Activated CD8-positive, alpha-beta memory T cell treated with anti-CD3 and anti-CD28 coated beads, Interleukin-2, amount 50 U/mL, for 48 hours (primary cell): ENCODE measurements at places on chromosomes 1 and 21.

- DNase-seq: no peak
Measured at GRCh38 chr1:10631811-10632593, 157.3 kb downstream of the PEX14 start.

GRCh38 chr1:9801909-9802308, 21.9 kb downstream of the CLSTN1 start:
- no peak for DNase-seq

DNA sequence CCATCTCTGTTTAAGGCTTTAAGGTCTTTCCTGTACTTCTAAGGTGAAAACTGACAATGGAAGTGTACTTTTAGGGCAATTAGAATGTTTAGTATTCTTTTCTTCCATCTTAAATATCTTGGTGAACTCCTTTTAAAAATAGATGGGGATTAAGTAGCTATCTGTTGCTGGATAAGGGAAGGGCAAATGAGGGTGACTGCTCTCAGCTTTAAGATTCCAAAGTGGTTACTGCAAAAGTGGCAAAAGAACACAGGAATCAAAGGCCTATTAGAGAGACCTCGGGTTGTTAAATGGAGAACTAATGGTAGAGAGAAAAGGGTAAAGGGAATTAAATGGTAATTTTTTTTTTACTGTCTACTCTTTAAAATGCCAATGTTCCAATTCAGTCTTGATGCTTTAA, 774.1 kb upstream of the B3GALT2 start:
- DNase-seq: no peak

DNA sequence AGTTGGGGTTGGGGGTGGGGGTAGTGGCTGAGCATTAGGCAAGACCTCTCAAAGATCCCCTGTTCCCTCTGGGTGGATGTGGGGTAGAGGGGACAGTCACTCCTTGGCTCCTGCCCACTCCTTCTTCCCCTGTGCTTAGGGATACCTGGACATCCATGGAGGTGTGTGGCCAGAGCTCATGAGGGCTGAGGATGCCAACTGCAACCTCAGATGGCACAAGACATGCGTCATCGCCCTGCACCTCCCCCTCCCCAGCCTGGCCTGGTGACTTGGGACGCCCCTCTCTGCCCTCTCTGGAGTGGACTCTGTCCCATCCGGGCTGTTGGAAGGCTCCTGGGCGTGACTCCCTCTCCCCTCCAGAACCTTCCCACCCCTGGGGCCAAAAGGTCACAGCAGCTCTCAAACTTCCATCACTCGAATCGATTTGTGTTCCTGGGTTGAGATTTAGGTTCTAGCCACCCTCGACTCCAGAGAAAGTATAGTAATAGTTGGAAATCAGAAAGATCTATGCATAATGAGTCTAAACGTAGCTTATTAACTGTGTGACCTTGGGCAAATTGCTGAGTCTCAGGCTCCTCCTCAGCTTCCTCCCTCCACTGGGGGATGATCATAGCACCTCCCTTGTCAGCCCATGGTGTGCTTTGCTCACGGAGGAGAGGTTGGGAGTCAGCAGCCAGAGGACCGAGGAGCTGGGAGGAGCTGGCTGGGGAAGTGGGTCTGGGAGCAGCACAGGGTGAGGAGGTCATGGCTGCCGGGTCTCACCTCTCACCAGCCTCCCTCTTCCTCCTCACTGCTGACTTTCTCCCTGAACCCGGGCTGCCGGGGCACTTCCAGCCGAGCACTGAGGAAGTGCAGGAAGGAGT, 2.2 kb upstream of the PTPN7 start:
- DNase-seq: peak; percentile 72

DNA sequence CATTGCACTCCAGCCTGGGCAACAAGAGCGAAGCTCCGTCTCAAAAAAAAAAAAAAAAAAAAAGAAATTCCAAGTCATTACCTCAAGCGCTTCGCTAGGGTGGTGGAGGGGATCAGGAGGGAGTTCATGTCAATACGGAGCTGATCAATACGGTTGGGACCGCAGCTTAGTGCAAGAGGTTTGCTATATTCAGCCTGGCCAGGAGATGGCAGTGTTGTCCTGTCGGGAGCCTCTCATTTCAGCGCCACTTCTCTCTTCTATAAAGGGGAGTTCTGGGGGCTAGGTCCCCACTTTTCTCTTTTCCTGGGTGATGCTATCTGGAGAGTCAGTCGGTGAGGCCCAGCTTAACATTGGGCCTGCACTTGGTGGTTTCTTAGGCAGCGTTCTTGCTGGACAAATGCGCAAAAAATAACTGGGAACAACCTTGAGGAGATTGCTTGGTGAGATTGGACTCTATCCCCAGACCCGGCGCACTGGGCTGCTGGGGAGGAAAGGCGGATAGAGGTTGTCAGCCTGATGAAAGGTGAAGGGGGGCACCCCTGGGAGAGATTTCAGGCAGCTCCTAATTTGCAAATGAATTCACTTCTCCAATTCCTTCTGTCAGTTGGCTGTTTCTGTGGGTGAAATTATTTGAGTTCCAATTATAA, 40.4 kb downstream of the KIAA0040 start:
- DNase-seq: peak; percentile 87

GRCh38 chr1:17875171-17875881, 120.2 kb downstream of the ACTL8 start:
- no peak for DNase-seq
